ENCODE measurements at places on chromosomes 4 and X.

DNA sequence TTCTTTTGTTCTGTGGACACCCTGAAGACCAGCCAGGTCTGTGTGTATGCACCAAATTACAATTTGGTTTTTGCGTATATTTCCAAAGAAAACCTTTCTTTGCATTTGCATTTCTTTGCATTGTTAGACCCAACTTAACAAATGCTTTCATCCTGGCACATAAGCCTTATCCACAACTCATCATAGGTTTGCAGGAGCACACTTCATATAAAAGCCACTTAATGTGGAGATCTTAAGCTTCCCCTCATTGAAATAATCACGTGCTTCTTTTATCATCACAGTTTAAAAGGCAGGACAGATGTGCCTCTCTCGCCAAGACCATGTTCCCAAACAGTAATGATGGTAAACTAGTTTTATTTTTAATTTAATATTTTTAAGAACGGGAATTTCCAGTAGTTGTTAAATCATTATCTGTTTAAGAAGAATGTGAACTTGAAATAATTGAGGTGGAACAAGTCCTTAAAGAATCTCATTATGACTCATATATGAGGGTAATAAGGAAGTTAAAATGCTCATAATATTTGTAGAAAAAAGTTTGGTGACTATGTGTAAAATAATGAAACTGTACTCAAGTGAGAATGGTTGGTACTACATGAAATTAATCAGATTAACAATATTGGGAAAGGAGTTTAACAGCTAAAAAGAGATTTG is 65.5 kb downstream of the GLRA3 start:
- no peak for DNase-seq

DNA sequence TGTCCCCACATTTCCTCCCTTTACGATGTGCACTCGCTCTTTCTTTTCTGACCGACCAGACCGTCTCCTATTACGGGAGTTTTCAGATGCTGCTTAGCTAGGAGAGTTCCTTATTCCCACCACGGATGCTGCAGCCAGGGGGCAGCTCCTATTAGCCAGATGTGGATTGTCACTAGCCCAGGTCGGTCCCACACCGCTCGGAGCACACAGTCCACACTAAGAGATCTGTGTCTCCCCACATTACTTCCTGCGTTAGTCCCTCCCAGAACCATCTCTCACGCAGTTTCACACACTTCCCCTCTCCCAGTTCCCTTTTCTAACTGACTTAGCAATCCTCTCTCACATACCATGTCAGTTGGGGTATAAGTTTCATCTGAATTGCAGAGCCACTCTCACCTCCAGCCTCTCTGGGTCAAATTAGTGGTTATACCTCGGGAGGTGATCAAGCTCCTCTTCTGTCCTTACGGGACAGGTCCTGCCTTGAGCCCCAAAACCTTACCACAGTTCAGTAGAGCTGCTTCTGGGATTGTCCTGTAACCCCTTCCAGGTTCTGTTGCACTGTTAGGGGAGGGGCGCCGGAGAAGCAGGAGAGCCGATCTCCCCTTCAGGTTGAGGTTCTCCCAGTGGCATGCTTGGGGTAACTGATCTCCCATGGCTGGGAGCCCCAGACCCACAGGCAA is 28.2 kb downstream of the SULT1E1 start:
- DNase-seq = peak; percentile 1

DNA sequence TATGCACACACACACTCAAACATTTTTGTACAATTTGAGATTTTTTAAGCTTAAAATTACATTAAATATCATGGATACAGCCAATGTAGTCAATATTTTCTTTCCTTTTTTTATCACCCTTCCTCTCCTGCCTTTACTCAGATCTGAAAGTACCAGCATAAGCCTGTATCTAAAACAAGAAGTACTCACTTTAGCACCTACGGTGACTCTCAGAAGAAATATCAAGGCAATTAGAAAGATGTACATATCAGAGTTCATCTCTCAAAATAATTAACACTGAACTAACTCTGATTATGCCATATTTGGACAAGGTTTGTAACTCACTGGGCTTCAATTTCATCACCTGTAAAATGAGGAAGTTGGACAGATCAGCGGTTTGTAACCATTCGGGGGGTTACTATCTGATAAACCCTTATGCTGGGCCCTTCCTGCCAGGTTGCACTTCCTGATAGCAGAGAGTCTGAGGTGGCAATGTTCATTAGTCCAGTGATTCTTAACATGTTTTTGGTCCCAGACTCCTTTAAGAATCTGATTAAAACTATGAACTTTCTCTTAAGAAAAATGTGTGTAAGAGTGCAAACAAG is 5.7 kb upstream of the GPR174 start:
- DNase-seq = no peak

DNA sequence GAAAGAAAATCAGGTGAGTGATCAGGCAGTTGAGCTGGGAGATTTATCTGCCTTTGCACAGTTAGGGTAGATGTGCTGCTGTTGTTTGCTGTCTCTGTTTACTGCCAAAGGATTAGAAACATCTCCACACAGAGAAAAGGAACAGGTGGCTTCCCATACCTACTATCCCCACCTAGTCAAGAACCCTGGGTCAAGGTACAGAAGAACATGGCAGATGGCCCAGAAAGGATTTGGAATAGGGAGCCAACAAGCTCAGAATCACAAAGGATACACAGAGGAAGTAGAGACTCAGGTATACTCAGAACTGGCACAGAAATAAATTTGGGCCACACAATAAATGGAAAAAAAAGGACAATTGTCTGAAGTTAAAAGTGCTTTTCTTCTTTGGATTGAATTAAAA is 64.3 kb downstream of the TIGD2 start:
- no peak for DNase-seq

DNA sequence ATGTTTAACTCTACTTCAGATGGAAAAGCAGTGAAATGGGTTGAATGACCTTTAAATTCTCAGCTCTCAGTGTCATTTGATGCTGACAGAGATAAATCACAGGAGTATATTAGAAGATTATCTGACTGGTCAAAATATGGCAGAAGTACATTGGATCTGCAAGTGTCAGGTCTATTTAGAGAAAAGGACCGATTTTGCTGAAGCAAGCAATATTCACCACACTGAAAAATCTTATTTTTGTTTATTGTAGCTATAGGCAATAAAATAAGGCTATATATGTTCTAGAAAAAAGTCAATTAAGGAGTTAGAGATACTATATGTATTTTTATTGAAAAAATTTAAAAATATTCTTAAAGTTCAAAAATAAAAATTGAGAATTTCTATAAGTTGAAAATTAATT is 325.3 kb downstream of the CXXC4 start:
- DNase-seq = no peak

GRCh38 chr4:150039274-150040127 is 38.7 kb upstream of the DCLK2 start:
- DNase-seq = no peak

DNA sequence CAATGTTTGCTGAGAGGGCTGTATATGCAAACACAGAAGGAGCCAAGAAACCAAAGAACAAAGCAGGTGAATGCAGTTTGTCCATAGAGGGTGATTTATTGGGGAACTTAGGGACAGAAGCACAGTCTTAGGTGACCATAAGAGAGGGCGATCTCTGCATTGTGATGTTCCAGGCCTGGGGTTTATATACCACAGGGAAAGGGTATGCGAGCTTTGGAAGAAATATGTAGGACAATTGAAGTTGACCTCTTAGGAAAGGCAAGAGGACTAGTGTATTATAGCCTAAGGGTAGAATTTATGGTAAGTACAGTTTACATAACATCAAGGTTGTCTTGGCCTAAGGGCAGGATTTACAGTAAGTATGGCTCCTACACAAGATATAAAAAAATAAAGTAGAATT is 27.8 kb downstream of the FAM184B start:
- DNase-seq = no peak

- DNase-seq = no peak
These were observed 25.4 kb upstream of the EREG start for GRCh38 chr4:74339501-74339900.

DNA sequence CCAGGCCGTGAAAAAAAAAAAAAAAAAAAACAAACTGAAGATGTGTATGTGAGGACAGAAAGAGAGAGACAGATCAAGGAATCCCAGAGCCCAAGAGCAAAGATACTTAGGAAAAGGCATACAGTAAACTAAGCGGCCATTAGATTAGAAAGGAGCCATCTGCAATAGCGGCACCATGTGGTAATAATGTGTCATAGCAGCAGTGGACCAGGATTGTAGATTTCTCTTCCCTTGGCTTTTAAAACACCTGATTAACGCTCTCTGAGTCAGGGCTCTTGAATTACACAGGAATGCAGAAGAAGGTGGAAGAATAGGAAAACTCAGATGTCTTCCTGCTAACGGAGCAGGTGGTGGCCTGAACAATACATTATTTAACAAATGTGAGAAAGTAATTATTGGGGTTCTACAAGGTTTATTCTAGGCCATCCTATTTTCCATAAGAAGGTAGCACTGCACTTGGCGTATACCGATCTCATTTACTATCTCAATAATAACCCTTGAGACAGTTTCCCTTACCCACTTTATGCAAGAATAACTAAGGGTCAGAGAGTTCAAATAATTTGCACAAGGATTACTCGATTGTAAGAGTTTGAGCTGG is 182.7 kb downstream of the KCNIP4 start:
- peak; percentile 37 for DNase-seq

GRCh38 chr4:143597276-143597675 is 83.8 kb downstream of the SMARCA5 start:
- DNase-seq = no peak

- DNase-seq = no peak
These were observed 218.1 kb upstream of the FAT4 start for GRCh38 chr4:125096662-125097061.

DNA sequence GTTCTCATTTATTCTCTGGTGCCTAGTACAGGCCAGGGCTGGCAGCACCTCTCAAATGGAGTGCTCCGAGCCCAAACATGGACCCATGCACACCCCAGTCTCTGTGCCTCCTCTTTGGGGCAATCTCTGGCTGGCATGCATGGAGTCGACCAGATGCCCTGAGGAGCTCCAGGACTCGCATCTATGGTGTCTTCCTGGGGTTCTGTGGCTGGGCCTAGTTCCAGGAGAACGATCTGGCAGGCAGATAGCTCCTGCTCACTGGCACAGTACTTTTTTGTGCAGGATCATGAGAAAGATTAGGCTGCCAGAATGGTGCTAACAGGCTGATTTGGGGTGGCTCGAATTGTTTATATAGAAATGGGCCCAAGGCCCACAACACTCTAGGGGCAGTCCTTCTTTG is 72.0 kb upstream of the PJA1 start:
- no peak for DNase-seq

DNA sequence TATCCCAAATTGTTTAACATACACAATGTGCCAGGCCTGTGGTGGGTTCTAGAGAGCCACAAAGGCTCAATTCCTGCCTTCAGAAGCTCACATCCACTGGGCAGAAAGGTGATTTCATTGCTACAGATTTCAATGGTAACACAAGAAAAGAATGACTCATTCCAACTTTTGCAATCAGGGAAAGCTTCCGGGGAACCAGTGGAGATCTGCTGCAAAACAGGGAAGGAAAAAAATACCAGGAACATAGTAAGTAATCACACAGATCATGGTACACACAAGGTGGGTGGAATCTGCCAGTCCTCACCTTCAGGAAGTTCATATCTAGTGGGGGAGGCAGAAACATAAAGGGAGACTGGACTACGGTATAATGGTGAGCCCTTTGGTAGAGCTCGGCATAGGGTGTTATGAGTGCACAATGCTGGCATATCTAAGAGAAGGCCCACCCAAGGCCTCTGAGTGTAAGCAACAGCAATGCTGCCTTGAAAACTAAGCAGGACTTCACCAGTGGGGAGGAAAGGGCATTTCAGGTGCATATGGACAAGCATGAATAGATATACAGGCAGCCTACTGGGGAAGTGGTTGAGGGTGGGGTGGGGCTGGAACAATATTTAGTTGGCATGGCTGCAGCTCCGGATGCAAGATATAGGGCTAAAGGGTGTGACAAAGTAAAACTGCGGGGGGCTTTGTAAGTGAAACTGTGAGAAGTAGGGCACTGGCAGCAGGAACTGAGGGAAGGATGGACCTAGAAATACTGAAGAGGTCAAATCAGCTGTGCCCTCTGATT is 24.2 kb downstream of the GPRIN3 start:
- DNase-seq = no peak

- no peak for DNase-seq
These were observed 92.4 kb downstream of the ATRX start for GRCh38 chrX:77693594-77693993.

DNA sequence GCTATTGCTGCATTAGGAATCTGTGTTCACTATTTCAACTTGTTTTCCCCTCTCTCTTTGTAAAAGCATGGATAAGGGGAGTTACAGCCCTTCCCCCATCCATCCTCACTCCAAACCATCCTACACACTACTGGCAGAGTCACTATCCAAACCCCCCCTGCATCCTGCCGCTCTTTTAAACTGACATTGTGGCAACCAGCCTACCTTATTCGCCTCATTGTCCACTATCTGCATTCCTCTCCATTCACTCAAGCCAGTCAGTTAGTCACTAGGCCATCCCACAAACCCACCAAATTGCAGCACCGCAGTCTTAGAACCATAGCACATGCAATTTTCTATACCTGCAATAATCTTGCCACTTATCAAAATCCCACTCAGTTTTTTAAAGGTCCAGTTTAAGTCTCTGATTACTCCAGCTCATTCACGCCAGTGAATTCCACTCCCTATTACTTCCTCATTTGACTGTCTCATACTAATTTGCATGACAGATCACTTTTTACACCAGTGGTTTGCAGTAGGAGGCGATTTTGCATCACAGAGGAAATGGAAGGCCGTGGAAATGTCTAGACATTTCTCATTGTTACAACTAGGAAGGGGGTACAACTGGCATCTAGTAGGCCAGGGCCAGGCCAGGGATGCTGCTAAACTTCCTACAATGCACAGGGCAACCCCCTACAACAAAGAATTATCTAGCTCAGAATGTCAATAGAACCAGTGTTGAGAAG is 181.8 kb downstream of the HS6ST2 start:
- DNase-seq = peak; percentile 22

DNA sequence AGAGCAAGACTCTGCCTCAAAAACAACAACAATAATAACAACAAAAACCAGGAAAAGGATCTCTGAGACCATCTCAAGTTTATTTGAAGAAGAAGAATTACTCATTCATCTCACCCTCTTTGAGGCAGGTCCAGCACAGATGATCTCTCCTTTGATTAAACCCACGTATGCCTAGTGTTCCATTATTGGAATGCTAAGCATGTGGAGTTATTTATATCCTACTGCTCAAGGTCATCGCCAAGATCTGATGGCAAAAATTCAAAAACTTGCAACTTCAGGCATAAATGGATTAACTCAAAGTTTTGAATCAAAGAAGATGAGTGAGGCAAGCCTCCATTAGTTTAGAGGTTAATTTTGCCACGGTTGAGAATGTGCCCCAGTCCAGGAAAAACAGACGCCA is 184.2 kb downstream of the DHRSX start:
- no peak for DNase-seq
